Bone marrow (tissue), 2 donors: ENCODE measurements at places on chromosomes 12 and 14.

GRCh38 chr12:50953047-50953446 lies 703 bp downstream of the HIGD1C start:
- no peak for DNase-seq

- DNase-seq = no peak
Observed at GRCh38 chr14:21248739-21249411, 20.4 kb downstream of the HNRNPC start.

DNA sequence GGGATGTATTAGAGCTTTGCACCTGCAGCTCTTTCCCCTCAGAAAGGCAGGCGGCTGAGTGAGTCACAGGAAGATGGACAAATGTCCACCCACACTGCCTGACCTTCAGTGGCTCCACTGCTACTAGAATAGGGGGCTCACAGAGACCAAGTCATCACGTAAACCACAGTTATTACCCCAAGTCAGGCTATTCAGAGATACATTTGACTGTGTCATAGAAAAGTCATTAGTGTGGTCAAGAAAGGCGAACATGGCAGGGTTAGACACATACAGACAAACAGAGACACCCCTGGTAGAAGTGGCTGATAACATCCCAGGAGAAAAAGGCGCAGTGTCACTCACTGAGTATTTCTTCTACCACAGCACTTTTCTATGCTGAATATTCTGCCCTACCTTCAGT lies 36.0 kb downstream of the GCH1 start:
- DNase-seq = no peak

- no peak for DNase-seq
Observed at GRCh38 chr12:132788375-132789098, 26.9 kb upstream of the ANKLE2 start.

DNA sequence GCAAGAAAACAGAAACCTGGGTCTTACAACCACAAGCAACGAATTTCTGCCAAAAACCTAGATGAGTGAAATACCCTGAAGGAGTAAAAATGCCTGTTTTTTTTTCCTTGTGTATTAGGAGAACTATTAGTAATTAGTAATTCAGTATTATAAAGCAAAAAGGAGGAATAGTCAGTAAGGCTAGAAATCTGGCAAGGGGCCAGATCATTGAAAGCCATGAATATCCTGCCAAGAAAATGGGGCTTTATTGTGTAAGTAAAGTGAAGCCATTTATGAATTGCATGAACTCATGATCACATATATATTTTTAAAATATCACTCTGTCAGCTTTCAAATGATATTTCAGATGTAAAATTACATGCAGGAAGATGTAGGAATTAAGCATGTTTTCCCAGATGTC lies 57.9 kb downstream of the TXNDC16 start:
- no peak for DNase-seq

GRCh38 chr14:69848903-69849391 lies 30.3 kb upstream of the SMOC1 start:
- DNase-seq = no peak

GRCh38 chr12:119940897-119941296 lies 48.1 kb upstream of the BICDL1 start:
- no peak for DNase-seq

DNA sequence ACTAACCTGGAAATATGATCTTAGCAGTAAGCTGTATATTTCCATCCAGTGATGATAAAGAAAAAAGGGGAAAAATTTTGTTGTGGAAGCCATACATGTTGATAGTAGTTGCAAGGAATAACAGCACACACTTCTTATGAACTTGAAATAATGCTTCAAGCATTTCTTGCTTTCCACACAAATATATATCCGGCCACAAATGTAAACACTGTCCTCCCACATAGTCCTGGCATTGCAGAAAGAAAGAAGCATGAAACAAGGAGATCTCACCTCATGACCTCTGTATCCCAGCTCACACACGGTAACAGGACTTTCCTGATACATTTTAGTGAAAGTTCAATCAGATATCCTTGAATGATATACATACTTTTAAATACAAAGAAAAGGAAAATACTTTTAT lies 56.0 kb downstream of the LLPH start:
- DNase-seq = no peak

- DNase-seq = no peak
Observed at GRCh38 chr12:100229036-100229635, 28.5 kb downstream of the ACTR6 start.

GRCh38 chr14:24062216-24062980 lies 9.0 kb upstream of the CPNE6 start:
- no peak for DNase-seq

DNA sequence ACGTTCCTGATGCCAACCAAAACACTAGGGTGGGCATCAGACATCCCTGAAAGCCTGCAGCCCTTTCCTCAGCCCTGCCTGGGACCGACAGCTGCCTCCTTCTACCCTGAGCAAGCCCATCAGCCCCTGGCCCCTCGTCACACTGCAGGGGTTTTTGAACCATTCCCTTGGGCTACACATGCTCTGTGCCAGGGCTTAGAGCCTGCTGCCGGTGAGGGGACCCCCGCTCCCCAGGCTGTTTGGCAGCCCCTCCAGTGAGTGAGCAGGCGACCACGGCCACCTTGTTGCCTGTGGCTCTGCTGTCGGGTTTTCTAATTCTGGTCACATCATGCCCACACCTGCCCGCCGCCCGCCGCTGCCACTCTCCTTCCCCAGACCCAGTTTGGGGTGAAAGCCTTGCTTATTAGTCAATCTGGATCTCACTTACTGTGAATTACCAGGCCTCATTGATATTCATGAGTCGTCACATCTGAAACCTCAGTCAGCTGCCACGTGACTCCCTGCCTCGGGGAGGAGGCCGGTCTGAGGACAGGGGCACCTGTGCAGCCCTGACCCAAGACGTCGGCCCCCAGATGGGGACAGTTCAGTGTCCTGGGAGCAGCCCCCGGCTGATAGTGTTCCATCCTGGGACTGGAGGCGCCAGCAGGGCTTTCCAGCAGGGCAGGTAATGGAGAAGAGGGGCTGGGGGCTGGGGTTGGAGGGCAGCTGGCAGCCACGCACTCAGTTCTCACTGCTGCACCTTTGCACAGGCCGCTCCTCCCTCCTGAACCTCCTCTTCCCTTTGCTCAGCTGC lies 163.0 kb downstream of the RBM19 start:
- no peak for DNase-seq

DNA sequence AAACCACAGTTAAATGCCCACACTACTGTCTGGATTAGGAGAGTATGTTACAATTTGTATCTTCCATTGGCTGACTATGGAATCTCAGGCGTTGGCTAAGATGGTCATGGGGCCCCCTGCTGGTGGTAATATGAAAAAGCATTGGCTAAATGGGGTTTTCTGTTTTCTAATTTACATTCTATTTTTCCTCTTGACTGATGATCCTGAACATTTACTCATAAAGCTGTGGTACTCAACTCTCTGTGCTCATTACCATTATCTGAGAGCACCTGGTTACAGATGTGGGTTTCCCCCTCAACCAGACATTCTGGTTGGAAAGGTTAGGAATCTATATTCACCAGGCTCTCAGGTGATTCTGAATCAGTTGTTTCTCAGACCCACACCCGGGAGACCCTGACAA lies 64.8 kb downstream of the WSCD2 start:
- no peak for DNase-seq

GRCh38 chr14:32559048-32559447 lies 229.9 kb downstream of the AKAP6 start:
- no peak for DNase-seq

DNA sequence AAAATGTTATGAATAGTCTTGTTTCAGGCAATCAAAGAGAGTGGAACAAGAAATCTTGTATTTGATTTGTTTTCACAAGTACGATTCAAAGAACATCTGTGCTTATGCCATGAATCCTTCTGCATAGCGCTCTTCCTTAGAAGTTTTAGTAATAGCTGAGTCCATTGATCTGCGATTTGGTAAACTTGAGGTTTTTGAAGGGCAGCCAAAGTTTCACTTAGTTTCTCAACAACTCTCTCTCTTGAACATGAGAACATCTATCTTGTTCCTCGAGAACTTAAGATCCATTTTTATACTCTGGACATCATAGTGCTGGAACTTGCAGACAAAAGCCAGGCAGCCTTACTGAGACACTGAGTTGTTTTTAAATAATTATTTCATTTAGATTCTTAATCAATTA lies 96.2 kb upstream of the USP15 start:
- no peak for DNase-seq

- no peak for DNase-seq
Observed at GRCh38 chr12:121578230-121579189, 2.3 kb downstream of the KDM2B start.

DNA sequence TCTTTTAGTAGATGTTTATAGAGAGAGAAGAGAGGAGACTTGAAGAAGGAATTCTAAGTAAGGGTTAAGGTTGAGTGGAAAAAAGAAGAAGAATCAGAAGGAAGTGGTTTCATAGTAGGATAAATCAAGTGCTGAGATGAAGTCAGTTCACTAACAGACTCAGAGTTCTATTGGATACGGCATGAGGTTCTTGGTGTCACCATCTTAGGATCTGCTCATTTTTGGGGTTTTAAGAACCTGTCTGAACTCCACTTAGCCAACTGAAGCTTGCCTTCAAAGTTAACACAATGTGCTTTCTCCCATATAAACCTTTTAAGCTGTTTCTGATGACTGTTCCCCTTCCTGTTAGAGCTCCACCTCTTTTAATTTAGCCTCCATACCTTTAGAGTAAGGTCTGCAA lies 152.6 kb downstream of the PRKCH start:
- DNase-seq = peak; percentile 28

DNA sequence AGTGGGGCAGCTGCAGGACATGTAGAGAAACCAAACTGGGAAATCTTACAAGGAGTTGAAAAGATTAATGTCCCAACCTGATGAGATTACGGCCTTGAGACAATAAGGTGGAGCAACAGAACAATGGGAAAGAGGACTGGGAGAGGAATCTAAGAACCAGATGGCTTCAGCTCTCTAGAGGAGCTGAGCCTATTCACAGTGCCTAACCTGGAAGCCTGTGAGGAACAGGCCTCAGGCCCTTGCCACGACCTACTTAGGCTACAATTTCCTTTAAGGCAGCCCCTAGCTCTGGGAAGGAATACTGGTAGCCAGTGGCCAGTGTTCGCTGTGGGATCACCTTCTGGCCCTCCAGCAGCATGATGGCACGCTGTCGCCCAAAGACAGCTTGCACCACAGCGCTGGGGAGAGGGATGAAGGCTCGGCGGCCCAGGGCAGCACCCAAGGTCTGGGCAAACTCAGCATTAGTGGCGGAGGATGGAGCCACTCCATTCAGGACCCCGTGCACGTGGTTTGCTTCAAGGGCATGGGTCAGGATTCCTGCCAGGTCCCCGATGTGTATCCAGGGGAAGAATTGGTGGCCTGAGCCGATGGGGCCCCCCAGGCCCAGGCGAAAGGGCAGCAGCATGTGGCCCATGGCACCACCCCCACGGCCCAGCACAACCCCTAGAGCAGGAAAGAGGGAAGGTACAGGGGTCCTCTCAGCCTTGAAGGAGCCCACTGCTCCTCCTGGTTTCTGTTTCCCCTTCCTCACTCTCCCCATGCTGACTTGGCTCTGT lies 2.6 kb downstream of the SDR39U1 start:
- DNase-seq = no peak

GRCh38 chr12:108235197-108235984 lies 103.7 kb downstream of the CMKLR1 start:
- no peak for DNase-seq

GRCh38 chr14:73977896-73978295 lies 27.8 kb downstream of the COQ6 start:
- DNase-seq = no peak

DNA sequence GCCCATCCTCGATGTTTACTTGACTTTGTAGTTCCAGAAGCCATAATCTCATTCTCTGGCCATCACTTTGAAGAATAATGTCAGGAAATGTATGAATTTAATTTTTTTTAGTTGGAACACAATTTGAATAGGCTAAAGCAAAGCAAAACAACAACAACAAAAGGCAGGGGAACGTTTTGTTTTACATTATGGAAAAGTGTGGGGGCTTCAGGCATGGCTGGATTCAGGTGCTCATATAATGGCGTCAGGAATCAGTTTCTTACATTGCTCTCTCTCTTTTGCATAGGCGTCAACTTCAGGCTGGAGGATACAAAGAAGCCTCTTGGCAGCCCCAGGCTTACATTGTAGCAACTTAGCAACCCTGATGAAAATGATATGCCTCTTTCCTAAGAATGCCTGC lies 13.1 kb upstream of the RPH3A start:
- DNase-seq = no peak

DNA sequence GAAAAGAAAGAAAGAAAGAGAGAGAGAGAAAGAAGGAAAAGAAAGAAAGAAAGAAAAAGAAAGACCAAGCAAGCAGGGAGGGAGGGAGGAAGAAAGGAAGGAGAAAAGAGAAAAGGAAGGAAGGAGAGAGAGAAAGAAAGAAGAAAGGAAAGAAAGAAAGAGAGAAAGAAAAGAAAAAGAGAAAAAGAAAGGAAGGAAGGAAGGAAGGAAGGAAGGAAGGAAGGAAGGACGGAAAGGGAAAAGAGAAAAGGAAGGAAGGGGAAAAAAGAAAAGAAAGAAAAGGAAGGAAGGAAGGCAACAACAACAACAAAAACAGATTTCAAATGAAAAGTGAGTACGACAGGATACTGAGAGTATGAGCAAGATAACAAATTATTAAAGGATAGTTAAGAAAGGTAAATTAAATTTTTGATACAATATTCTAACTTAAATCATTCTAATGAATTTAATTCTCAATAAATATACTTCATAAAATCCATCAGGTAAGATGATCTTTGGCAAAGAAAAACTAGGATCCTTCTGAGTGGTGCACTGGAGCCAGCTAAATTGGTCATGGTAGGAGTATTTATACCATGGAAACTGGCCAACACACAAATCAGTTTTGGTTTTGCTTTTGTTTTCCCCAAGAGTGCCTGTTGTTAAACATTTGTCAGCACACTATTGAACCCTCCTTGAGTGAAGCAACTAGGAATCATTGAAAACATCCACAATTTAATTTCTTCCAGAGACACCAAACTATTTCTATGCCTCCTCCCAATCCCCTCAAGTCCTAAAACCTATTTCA lies 56.1 kb upstream of the DYRK2 start:
- DNase-seq = no peak

GRCh38 chr14:63547798-63548335 lies 4.7 kb upstream of the PPP2R5E start:
- DNase-seq = no peak

DNA sequence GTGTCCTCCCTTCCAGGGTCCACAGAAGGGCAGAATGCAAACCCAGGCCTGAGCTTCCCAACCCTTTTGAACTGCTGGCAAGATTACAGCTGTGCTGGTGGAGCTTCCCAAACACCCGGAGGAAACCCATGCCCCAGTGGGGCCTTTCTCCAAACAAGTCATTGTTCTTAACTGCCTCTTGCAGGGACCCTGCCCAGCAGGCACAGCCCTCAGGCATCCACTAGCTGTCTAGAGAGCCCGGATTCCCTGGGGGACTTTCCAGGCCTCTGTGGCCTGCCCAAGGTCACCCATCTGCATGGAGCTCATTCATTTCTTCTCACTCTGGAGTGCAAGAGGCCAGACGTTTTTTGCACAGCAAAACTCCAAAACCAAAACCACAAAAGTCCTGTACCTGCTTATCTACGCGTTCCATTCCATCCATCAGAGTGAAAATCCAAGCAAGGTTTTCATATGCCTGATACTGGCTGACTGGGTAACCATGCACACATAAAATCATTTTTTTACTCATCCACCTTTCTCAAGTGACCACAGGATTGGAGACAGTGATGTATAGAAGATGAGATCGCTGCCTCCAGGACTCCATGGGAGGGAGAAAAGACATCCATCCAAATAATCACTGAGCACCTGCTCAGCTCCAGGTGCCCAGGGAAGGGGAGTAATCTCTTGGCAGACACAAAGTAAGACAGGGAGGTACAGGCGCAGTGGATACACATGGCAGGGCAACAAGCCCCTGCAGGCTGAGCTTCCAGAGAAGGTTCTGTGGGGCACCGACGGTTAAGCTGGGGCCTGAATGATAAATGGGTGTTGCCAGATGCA lies 17.2 kb upstream of the BDKRB2 start:
- DNase-seq = no peak
